ENCODE measurements at places on chromosomes 6 and 20.

DNA sequence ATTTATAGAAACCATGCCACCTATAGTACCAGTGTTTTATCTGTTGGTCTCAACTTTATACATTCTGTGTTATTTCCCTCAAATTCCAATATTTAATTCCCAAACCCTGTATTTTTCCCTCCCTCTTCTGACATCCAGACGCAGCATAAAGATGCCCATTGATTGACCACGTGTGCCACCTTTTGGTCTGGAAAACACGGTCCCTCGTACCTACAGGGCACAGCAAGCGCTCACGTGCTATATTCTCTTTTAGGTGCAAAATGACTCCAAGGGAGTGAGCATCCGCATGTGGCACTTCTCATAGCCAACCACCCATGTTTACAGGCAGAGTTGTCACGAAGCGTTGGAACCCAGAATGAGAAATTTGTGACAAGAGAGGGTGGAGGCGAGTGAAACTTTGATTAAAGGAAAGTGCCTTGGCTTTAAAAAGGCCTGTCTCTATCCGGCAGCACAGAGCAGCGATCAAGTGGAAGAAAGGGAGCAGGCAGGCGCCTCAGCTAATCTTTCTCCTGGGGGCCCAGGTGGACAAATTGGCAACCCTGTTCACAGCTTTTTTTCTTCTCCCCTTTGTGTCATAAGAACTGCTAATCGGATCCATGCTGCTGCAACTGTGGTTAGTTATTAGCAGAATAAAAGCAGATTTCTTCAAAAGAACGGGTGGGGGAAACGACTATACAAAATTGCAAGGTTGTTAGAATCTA is 225.9 kb downstream of the TMEM242 start:
- DNase-seq: no peak

DNA sequence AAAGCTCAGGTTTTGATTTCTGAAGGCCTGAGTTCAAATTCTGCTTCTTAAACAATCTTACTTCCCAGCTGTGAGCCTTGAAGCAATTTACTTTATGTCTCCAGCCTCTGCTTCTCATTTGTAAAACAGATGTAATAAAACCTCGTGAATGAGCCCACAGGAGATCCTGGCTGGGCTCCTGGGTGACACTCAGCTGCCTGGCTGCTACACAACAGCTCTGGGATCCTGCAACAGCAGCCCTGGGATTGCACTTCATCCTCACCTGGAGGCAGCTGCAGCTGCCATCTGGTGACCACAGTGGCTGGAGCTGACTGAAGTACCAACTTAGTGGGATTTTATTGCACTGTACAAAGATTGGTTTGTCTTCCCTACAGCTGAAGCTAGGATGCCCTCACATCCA is 98.6 kb downstream of the NDUFAF5 start:
- DNase-seq: no peak

GRCh38 chr6:73640179-73640750 is 13.5 kb downstream of the SLC17A5 start:
- DNase-seq: no peak

- DNase-seq: no peak
Measured at GRCh38 chr20:22826306-22827230, 208.5 kb upstream of the SSTR4 start.

DNA sequence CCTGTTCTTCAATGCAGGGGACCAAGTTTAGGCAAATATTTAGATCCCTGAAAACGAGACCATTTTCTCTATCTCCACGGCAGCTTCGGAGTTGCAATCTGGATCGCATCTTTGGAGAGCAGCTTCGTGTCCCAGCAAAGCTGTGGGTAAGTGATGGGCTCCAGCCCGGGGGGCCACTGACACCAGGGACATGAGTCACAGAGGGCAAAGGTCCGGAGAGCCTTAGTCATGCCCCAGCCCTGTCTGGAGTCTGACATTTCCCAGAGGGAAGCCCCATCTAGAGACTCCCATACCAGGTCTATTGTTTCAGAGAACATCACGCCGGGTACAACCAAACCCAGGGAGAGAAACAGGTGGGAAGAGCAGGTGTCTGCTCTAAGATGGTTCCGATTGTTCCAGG is 95.9 kb downstream of the NFATC2 start:
- DNase-seq: no peak

DNA sequence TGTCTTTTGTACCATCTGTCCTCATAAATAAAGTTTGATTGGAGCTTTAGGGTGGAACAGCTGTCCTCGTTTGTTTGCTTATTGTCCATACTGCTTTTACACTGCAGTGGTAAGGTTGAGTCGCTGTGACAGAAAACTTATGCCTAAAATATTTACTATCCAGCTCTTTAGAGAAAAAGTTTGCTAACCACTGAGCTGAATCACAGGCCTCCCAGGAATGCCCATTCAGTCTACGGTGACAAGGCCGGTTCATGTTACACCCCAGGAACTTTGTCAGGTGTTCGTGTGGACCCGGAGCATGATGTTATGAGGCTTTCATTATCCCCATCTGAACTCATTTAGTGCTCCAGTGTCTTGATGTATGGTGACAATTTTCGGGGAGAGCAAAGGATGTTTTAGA is 401.1 kb downstream of the SAMD5 start:
- no peak for DNase-seq

DNA sequence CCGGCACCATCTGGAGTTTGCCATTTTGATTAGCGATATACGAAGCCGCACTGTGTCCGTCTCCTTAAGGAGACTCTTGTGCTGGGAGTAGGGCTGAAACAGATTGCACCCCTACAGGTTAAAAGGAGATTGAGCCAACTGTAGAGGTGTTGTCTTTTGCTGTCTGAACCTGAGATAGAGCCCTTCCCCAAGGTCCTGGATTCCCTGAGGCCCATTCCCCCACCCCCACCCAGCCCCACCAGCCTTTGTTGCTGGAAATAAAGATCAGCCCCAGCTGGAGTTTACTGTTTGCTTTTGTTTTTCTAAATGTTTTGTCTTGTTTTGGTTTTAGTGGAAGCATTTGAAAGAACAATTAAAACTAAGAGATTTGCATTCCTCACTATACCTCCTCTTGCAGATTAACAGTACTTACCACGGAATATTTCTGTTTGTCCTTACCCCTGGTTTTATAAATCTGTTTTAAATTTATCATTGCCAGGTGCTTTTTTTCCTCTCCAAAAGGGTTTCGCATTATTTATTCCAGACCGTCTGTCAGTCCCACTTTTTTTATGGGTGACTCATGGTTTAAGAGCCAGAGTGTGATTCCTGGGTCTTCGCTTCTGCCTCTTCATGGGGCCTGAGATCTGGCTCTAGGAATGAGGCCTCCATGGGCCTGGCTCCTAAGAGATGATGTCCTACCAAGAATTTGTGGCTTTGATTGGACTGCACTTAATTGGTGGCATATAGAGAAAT is 169.2 kb downstream of the DTNBP1 start:
- no peak for DNase-seq

Data from NCI-H1436 treated with DMSO at 0.1 percent for 48 hours (cell line).